Cerebellar cortex (tissue), 1 donor: ENCODE measurements at places on chromosomes 13 and 19.

DNA sequence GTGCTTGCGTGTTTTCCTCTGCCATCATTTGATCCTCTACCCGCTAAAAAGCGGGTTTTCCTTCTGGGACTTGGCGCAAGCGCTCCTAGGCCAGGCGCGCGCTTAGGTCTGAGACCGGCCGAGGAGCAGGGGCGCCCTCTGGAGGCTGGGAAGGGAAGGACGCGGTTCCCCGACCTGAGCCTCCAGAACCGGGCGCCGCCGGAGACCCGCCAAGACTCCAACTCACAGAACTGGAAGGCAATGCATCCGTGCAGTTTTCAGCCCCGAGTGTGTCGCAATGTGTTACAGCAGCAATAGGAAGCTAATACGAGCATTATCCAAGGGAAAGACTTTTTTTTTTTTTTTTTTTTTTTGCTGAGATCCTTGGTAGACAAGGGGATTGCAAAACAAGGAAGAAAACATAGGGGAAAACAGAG lies 190.9 kb downstream of the COL4A1 start:
- DNase-seq = peak; percentile 30

GRCh38 chr19:28051047-28051446 lies 1161.9 kb downstream of the UQCRFS1 start:
- no peak for DNase-seq

DNA sequence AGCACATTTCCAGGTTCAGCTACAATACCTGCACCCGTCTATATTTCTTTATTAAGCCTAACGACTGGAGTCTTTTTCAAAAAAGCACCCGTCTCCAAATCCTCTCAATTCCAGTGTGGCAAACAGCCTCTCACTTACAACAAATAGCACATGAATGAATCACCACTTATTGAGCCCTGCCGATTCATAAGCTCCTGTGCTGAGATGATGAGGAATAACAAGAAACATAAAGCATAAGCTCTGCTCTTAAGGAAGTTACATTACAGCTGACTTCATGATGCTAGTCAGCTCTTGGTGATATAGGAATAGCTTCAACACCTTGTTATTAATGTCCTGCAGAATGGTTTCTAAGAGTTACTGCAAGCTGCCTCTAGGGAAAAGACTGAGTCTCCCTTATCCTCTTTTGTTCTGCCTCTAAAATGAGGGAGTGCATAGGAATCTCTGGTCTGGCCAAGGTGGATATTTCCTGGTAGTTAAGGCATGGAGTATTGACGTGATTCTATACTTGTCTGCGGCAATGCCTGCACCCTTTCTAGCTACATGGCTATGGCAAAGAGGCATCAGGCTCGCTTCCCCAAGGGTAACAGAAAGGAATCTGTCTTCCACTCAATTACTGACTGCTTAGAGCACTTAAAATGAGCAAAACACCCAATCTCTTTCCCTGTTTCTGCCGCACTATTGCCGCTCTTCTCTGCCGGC lies 195.7 kb downstream of the KLF12 start:
- no peak for DNase-seq

DNA sequence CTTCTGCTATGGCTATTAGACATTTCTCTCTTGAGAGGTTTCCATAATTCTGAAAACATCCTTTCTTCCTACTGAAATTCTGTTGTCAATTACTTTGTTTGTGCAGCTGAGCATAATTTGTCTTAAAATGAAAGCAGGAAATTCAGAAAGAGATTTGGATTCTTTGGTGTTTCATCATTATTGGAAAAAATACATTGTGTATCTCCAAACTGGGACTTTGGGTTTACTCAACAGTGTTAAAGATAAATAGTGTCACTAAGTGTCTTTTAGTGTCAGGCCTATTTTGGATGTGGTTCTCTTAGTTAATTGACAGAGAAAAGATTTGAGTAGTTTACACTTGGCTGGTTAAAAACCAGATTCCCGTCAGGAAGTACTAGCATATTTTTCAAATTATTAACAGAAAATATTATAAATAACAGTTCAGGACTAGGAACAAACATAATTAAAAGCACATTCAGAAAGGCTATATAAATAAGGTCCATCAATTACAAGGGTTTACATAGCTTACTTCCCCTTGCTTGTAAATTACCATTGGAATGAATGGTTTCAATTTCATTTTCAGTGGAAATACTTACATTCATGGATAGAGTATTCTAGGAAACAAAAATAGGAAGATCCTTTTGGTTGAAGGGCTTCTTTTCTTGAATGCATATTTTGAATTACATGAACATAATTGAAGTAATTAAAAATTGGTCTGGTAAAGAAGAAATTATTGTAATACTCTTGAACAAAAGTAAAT lies 483.1 kb downstream of the GPC6 start:
- no peak for DNase-seq

- peak; percentile 97 for DNase-seq
Observed at GRCh38 chr13:102596147-102597028, at the start of gene TPP2. TPP2 (plus strand) TSS chr13:102596986; CDS start chr13:102597039, 53 bp downstream.

DNA sequence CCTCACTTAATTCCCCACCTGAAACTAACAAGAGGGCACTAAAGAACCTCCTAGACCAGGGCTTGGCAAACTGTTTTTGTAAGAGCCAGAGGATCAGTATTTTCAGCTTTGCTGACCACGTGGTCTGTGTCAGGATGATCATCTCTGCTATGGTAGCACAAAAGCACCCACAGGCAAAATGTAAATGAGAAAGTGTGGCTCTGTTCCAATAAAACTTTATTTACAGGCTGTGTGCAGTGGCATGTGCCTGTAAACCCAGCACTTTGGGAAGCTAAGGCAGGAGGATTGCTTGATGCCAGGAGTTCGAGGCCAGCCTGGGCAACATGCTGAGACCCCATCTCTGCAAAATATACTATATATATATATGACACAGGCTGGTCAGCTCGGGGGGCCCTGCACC lies 31.2 kb downstream of the DNMT1 start:
- no peak for DNase-seq

DNA sequence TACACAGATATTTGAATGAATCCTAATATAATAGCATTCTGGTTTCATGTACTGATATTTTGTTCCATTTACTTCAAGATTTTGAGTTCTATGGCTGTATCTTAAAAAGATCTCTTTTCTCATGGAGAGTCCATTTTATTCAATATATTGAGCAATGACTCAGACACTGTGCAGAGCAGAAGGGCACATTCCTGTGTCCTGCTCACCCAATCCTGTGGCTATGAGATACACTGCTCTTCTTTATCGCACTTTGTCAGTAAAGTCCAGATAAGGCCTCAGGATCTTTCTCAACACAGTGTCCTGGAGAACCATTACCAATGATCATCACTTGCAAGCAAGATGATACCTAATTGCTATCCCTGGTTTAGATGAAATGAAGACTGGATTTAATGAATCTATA lies 155.0 kb downstream of the CYSLTR2 start:
- DNase-seq = no peak

GRCh38 chr13:88031980-88032559 lies 360.9 kb downstream of the SLITRK5 start:
- DNase-seq = no peak

GRCh38 chr19:15563931-15564330 lies 51.1 kb upstream of the CYP4F8 start:
- no peak for DNase-seq

DNA sequence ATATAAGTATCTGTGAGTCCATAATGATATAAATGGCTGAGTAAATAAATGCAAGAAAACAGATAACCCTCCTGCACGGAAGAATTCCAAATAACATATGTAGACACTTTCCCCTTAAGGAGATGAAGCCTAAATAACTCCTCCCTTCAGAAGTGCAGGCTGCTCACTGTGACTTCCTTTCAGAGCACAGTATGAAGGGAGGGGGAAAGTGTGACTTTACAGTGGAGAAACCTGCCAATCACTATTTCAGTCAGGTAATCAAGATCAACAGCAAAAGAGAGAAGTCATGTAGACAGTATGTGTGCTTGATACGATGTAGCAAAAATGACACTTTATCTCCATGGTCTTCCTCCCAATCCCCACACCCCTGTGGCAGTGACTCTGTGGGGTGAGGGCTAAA lies 7.1 kb downstream of the GGACT start:
- no peak for DNase-seq

GRCh38 chr19:2500156-2500555 lies 24.2 kb downstream of the GADD45B start:
- DNase-seq = no peak

GRCh38 chr19:10299545-10300458 lies 9.8 kb downstream of the ZGLP1 start:
- no peak for DNase-seq

DNA sequence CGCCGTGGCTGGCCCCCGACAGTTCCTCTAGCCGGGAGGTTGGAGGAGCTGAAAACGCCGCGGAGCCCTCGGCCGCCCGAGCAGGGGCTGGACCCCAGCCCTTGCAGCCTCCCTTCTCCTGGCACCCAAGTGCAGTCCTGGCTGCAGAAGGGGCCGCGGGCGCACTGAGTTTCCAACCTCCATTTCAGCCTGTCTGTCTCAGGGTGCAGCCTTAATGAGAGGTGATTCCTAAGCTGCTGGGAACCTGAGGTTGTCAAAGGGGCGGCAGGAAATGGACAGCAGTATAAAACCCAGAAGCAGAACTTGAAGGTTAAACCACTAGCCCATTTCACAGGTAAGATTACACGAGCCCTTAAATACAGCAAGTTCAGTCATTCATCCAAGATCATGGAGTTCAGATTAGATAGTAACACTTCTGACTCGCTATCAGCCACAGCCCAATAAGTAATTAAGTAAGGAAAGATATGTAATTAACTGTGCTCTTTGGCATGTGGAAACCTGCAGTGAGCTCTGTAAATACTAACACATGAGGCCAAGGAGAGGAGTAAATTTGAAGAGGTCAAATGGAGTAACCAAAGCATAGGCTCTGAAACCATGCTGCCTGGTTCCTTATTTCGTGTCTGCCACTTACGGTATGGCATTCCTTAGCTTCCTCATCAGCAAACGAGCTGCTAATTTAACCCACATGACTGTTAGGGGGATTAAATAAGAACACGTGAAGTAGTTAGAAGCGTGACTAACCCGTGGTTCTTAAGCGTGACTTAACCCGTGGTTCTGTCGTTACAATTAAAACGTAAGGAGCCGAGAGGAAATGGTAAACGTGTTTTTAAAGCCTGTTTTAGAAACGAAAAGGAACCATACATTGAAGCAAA lies 686 bp downstream of the SETDB2 start:
- peak; percentile 92 for DNase-seq

DNA sequence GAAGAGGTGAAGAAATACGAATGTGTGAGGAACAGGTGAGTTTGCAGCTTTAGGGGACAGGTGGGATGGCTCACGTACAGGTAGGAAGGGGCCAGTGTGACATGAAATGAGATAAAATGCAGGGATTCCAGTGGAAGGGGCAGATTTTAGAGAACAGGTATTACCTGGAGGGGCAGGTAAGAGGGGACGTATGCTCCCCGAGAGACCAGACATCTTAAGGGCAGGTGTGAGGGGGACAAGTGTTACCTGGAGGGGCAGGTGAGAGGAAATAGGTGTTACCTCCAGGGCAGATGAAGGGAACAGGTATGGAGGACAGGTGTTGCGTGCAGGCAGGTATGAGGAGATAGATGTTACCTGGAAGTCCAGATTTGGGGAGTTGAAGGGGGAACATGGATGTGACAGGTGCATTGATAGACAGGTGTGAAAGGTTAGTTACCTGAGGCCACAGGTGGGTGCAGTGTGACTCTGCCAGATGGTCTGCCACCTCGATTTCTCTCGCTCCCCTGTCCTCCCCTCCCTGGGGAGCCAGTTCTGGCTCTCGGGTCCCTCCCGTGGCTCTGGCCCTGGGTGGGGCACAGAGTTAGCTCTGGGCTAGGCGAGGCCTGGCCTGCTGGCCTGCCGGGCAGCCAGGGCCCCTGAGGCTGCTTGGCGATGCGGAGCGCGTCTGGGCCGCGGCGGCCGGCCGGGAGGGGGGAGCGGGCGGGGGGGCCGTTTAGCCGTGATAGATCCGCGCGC lies 2.1 kb downstream of the ERFL start:
- no peak for DNase-seq

DNA sequence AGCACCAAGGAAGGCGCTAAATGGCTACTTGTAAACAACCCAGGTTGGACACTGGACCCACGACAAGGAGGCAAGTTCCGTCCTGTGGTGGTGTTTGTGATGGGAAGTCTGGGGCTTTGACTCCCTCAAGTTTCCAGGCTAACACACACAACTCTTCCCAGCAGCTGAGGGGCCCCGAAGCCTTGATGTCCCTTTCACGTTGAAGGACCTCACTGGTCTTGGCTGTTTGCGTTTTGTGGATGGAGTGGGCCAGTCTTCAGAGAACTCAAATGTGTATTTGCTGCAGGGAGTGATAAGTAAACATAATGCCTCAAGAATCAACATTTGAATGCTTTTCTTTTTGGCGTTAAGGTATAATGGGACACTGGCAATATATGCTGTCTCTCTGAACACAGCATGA lies 199.2 kb downstream of the TM9SF2 start:
- DNase-seq = no peak

DNA sequence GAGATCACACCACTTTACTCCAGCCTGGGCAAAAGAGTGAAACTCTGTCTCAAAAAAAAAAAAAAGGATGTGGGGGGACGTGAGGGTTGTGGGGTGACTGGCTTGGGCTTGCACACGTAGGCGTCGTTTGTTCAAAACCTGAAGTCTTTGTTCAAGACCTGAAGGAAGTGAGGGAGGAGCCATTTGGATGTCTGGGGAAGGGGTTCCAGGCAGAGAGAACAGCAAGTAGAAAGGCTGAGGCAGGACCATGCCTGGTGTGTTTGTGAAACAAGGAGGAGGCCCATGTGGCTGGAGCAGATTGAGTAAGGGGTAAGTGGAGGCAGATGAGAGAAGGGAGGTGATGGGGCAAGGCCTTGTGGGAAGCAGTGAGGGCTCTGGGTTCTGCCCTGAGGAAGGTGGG lies 27.8 kb downstream of the PIN1 start:
- DNase-seq = no peak

- no peak for DNase-seq
Observed at GRCh38 chr19:15015946-15016542, 33.2 kb upstream of the CASP14 start.

GRCh38 chr19:16795731-16796130 lies 33.5 kb upstream of the SIN3B start:
- DNase-seq = no peak

DNA sequence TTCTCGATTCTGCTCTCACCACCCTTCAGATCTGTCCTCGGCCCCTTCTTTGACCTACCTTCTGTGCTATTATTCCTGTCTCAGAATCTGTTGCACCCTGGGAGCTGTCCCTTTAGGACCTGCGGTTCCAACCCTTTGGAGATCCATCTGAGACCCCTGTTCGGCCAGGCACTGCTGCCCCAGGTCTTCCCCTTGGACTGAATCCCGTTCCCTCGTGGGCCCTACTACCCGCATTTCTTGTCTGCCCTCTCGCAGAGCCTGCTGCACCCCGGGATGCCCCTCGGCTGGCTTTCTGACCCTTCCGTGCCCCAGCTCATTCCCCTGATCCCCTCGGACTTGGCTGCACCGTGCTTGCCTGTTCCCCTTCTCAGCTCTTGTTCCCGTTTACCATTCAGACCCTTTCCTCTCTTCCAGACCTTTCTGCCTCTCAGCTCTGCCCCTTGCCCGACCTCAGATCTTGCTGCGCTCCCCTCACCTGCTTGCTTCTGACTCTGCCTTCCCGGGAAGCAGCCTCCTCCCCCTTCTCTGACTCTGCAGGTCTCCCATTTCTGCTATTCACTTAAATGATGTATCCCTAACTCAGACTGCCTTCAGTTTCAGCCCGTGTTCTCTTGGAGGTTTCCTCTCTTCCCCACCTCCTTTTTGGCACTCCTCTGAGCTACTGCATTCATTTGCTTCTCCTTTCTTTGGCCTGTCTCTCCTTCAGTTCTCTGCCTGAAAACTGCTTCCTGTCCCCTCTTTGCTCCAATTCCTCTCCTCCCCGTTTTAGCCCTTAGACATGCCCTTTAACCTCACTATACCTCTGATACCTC lies 1.1 kb downstream of the ARHGAP35 start:
- DNase-seq = peak; percentile 34
